K562 (cell line): ENCODE measurements at places on chromosomes 1 and 21.

GRCh38 chr1:159923203-159924024 is 1.9 kb downstream of the TAGLN2 start:
- peak; percentile 76 for DNase-seq

DNA sequence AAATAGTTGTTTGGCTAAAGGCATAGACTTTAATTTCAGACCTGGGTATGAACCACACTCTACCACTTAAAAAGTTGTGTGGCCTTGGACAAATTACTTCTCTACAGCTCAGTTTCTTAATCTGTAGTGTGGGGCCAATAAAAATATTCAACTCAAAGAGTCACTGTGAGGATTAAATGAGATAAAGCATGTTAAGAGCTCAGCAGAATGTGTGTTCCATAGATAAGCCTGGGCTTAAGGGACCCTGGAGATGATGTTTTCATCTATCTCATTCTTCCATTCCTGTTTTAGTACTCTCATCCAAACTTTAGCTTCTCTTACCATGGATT is 17.7 kb downstream of the S100A10 start:
- DNase-seq, result peak; percentile 75

- no peak for DNase-seq
Measured at GRCh38 chr1:174931214-174931613, 68.5 kb upstream of the CACYBP start.

- no peak for DNase-seq
Measured at GRCh38 chr21:28789523-28789922, 203.2 kb downstream of the LTN1 start.

DNA sequence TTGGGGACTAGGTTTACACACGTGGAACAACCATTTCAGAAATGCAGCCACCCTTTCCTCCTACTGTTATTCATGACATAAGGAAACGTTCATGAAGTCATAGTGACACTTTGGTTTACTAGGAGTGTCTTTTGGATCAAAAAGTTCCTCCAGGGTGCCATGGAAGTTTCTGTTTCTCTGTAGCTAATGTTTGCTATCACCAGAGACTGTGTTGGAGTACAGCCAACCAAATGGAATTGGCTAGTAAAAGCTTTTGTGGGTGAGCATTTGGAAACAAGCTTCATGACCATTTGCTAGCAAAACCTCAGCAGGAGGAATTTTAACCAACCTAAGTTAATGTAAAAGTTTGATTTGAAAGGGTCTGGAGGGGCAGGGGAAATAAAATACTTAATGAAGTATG is 43.9 kb upstream of the ADGRL2 start:
- DNase-seq, result no peak

DNA sequence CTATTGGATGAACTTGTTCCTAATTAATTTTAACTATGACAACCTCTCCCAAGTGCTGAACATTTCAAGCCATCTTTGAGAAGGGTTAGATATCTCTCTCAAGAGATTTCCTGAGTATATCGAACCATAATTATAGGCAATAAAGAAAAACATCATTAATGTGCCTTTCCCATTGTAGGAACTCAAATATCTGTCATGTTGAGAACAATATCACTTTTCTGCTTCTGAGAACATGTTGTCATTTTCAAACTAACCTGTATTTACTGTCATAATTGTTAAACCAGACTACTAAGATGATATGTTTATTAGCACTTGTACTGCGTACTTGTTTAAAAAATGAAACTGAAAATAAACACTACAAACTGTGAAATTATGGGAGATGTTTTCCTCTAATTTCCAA is 4.3 kb downstream of the EPS15 start:
- DNase-seq, result no peak

GRCh38 chr1:236143104-236143948 is 987 bp downstream of the GPR137B start:
- DNase-seq, result no peak

GRCh38 chr1:147611586-147611985 is 58.7 kb downstream of the ACP6 start:
- DNase-seq, result no peak

DNA sequence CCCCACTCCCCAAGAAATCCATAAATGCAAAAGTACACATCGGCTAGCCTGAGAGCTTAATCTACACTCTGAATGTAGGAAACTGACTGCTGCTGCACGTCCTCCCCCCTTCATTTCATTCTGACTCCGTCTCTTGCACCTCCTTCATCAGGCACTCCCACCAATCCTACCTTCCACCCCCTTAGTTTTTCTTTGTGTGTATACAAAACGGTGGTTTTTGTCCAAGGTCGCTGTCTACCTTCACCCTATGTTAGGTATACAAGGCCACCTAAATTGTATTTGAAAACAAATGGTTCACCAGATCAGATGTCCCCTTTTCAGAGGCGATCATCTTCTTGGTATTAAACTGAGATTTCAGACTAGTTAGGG is 1.9 kb downstream of the WDR26 start:
- peak; percentile 25 for DNase-seq

DNA sequence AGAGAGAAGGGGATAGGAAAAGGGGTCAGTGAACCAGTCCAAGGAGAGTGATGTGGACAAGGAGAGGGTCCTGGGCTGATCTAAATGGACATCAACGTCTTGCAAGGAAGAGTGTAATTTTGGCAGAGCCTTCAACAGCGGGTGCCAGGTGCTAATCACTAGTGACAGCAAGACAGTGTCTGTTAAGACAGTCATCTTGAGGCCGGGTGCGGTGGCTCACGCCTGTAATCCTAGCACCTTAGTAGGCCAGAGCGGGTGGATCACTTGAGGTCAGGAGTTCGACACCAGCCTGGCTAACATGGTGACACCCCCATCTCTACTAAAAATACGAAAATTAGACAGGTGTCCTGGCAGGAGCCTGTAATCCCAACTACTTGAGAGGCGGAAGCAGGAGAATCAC is 12.2 kb upstream of the PADI6 start:
- no peak for DNase-seq

- DNase-seq, result peak; percentile 67
Measured at GRCh38 chr21:33682992-33683627, 40.8 kb downstream of the ITSN1 start.

DNA sequence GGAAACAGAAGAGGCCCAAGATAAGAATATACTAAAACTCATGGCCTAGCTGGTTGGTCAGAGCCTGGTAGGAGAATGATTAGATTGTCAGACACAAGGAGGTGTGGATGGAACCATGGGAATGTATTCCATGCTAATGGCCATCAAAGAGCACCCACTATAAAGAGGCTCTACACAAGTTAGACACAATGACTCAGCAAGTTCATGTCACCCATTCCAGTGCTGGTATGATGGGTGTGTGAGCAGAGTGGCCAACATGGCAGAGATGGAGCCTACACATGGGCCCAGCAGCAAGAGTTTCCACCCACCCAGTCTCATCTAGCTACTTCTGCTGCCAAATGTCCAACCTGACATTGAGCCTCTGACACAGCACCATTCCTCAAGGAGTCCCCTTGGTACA is 97.5 kb upstream of the COG2 start:
- DNase-seq, result no peak

GRCh38 chr1:48207131-48207530 is 15.4 kb upstream of the SLC5A9 start:
- no peak for DNase-seq

- no peak for DNase-seq
Measured at GRCh38 chr1:78843111-78843510, 163.4 kb downstream of the ADGRL4 start.

DNA sequence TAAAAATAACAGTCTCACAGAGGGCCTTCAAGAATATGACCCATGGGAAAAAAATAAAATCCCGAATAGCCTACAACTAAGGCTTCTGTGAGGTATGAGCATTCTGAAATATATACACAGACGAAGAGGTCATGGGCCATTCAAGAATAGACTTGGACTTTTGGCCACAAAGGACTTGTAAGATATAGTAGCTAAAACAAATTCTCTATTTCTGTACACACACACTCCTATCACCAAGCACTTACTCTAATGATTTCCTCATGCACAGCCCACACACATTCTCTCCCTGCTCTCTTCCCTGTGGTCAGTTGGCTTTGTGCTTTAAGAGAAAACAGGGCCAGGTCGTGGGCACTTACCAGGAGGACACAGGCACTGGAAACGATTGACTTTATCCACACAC is 69.7 kb upstream of the ADAM30 start:
- DNase-seq, result no peak

DNA sequence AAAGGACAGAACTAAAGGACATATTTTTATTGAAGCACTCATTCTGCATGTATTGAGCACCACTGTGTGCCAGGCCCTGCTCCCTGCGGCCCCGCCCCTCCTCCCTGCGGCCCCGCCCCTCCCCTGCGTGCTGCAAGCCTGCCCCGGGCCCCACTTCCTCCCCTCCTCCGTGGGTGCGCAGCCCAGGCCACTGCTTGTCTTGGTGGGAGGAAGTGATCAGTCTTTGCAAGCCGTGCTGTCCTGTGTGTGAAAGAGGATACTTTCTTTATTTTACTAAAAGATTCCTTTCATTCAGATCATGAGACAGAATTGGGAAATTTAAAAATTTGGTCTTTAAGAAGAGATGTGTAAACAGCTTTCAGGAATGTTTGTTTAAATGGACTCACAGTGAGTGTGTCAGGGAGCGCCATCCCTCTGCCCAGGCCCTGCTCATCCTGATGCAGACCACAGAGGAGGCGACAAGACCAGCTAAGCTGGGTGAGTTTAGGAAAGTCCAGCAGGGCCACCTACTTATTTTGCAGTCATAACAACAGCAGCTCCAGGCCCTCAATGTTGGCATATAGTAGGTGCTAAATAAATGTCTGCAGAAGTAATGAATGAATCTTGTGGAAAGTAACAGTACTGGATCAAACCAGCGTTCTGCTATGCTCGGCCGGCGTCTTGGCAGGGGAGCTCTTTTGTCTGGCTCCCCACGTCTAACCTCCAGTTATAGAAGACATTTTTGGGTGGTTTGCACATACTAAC is 88.3 kb upstream of the SELENON start:
- DNase-seq, result peak; percentile 49

DNA sequence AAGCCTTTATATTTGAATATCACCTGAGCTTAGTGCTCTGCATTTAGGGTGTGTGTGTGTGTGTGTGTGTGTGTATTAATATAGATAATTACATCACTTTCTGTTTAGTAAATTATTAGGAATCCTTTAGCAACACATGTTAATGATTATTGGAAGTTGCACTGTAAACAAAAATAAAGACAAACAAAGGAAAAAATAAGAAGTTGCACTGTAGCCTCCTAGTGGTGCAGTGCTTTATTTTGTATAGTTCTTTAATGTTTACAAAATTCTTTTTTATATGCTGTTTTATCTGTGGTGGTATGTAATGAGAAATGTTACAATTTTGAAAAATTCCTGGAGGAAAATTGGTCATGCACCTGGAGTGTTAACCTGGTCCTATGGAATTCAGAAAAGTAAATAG is 69.2 kb downstream of the UBE4B start:
- no peak for DNase-seq

DNA sequence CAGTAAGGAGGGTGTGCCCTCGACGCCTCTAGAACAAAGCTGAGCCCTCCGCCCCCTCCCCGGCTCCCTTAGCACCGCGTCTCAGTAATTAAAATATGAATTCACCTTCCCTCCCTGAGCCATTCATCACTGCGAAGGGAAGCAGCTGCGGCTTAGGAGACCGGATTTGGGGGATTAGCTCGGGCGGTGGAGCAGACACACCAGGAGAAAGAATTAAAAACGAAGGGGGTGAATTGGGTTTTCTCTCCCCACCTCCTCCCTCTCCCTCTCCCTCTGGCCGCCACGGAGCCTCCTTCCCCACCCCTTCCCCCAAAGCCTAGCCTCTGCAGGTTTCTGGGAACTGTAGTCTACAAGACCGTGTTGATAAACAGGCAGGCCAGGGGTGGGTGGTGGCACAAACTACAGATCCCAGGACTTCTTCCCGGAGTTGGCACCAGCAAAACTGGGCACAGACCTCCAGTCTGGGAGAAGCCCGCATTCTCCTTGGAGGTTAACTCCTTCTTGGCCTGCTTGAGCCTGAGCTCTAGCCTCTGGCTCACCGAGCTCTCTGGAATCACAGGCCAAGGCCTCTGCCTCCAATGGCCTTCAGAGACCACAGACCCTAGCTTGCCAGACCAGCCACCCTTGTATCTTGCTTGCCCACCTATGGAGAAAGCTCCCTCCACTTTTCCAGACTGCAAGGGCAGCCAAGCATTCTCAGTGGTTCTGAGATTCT is 10.8 kb downstream of the BLACAT1 start:
- peak; percentile 57 for DNase-seq

DNA sequence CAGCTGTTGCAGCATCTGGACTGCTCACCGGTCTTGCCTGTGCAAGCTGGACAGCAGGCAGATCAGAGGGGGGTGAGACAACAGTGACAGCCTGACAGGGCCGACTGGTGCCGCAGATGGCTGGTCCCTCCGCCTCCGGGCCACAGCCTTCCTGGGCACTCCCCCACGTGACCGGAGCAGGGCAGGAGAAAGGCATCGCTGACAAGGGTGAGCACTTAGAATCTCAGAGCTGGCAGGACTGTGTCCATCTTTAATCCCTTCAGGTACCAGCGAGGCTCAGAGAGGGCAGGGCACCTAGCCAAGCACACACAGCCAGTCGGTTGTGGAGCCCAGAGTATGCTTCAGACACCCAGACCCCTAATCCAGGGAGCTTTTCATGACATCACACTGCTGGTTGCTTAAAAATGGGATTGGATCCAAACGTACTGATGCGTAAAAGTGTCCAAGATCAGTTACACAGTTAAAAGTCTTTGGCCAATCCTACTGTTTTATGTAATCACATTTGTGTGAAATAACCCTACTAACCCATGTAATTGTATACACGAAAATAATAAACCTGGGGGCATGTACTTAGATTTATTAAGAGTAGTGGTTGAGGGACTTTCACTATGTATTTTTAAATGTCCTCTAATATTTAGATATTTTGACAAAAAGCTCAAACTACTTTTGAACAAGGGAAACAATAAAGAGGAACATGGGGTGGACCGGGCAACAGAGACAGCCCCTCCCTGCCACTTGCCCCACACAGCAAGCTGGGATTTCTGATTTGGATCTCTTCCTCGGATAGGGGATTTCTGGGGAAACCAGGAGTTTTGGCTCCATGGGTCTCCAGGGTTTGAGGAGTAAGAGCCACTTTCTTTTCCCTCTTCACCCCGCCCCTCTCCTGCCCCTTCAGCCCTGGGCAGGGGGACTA is 758 bp upstream of the CNTN2 start:
- no peak for DNase-seq

GRCh38 chr21:28325618-28326017 is 667.1 kb downstream of the LTN1 start:
- no peak for DNase-seq

GRCh38 chr1:2980073-2980791 is 41.0 kb upstream of the ACTRT2 start:
- no peak for DNase-seq

GRCh38 chr1:155244368-155245162 is 10.7 kb downstream of the ENTREP3 start:
- DNase-seq, result peak; percentile 95

- no peak for DNase-seq
Measured at GRCh38 chr1:164767752-164768402, 208.9 kb downstream of the PBX1 start.

- DNase-seq, result no peak
Measured at GRCh38 chr1:238628110-238628509, 737.4 kb upstream of the ZP4 start.

GRCh38 chr1:219751870-219752507 is 139.1 kb upstream of the ZC3H11B start:
- DNase-seq, result no peak

GRCh38 chr21:29661672-29662442 is 277.9 kb downstream of the GRIK1 start:
- DNase-seq, result no peak

GRCh38 chr1:221776495-221777301 is 34.8 kb upstream of the DUSP10 start:
- no peak for DNase-seq
